CD4-positive, alpha-beta T cell (primary cell): ENCODE measurements at places on chromosomes 1 and 21. TPM values are rescaled to one million over a fixed set of nuclear protein-coding genes. Genes with fewer than 3 reads are reported as not detected.

Gene IVNS1ABP
- 234 TPM for total RNA-seq

Gene CR1
- 2.8 TPM for total RNA-seq

Gene KCNN3
- not detected for total RNA-seq

Gene C1QTNF12
- total RNA-seq: 3.4 TPM

Gene MYOG
- total RNA-seq: not detected
